ENCODE measurements at places on chromosomes 7 and 10.

GRCh38 chr7:157645539-157645938 is 308.7 kb downstream of the DNAJB6 start:
- no peak for DNase-seq

GRCh38 chr10:1162481-1163203 is 106.5 kb downstream of the WDR37 start:
- DNase-seq: no peak

DNA sequence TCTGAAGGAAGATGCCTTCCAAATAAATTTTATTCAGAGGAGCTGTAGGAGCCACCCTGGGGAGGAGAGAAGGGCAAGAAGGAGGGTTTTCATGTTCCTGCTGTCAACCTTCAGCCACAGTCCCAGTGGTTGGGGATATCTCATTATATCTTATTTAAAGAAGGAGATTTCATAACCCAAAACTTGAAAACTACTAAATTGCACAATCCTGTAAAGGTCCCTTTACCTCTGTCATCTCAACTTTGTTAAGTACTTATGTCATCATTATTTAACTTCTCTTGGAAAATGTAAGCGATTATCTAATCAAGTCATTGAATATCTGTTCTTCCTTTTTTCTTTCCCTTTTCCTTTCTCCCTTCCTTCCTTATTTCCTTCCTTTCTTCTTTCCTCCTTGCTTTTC is 794.5 kb upstream of the IGFBP3 start:
- no peak for DNase-seq

GRCh38 chr7:137992104-137992549 is 9.8 kb downstream of the CREB3L2 start:
- no peak for DNase-seq

DNA sequence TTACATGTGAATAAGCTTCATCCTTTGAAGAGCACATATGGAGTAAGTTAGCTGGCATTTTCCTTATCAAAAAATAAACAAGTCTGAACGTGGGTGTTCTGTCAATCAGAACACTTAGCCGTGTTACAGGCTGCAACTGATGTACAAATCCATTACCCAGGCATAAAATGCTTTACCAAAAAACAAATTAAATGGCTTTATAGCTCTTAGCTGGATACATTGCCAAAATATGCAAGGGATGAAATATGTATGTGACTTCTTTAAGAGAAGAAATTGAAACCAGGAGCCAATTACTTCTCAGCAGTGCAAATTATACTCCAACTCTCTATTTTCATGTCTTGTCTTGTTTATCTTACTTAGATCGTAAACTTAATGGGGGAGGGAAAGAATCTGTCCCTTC is 214.8 kb downstream of the DGKB start:
- no peak for DNase-seq

DNA sequence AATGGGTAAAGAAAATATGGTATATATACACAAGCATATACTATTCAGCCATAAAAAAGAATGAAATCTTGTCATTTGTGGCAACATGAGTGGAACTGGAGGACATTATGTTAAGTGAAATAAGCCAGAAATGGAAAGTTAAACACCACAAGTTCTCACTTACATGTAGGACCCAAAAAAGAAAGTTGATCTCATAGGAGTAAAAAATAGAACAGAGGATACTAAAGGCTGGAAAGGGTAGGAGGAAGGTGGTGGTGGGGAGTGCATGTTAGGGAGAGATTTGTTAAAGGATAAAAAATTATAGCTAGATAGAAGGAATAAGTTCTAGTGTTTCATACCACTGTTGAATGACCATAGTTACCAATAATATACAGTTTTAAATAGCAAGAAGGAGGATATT is 48.4 kb downstream of the TBC1D12 start:
- DNase-seq: no peak

DNA sequence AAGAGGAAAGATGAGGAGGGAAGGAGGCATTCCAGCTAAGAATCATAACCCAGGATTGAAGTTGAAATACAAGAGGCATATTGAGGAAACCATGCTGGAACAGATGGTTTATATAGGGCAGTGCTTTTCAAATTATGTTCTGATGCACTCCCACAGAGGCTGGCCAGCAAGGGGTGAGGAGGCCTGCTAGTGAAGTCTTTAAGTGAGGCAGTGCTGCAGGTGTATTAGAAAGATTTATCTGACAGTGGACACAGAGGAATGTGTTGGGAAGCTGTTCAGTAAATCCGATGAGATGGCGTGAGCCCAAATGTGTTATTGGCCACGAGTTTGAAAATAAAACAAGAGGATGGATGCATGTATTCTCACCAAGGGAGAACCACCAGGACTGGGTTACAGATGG is 28.6 kb downstream of the REEP3 start:
- no peak for DNase-seq

DNA sequence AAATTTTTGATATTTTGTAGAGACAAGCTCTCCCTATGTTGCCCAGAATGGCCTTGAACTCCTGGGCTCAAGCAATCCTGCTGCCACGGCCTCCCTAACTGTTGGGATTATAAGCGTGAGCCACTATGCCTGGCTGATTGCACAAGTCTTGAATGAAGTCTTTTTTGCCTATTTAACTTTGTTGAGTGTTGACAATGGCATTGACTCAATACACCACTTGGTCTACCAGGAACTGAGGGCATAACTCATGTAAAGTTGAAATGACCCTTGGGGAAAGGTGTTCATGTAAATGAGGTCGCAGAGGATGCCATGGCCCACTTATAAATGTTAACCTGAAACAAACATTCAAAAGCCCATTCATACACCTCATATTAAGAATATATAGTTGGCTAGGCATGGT is 7.4 kb upstream of the UCMA start:
- no peak for DNase-seq

DNA sequence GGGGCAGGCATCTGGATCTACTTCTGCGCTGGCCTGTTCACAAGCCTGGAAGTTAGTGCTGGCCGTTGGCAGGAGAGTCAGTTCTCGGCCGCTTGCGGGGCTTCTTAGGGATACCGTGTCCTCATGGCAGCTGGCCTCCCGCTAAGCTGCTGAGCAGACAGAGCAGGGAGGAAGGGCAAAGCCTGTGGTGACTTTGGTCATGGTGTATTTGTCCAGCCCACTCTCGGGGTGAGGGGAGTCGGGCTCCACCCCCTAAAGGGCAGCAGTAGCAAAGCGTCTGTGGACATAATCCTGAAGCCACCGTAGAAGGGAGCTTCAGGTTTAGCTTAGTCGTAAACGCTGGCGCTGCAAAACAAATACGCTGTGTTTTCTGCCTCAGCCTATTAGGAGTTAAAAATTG is 12.2 kb downstream of the UBE3C start:
- DNase-seq: no peak

GRCh38 chr7:149879271-149879743 is 5.5 kb downstream of the ATP6V0E2 start:
- DNase-seq: no peak

- DNase-seq: no peak
Measured at GRCh38 chr7:142300689-142301088, 42.8 kb upstream of the PRSS58 start.

DNA sequence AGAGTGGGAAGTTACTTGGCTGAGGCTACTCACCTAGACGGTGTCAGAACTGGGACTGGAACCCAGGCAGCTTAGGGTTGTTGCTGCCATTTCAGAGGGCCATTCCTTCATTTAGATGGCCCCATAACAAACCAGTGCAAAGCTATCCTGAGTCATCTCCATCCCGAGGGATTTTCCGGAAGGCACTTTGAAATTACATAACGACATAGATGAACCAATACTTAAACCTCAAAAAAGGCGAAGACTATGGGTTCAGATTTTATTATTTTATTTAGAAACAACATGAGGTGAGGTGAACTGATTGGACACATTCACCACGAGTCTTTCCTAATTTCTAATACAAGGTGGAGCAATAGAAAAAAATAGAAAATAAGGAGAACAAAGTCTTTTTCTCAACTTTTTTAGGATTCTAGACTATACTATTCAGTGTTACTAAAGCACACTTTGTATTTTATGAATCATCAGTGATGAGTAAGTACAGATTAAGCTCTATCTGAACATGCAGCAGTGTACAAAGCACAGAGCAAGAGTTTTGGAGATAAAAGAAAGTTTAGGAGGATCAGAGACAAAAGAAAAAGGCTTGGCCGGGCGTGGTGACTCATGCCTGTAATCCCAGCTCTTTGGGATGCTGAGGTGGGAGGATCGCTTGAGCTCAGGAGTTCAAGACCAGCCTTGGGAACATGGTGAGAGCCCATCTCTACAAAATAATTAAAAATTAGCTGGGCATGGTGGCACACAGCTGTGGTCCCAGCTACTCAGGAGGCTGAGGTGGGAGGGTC is 79.5 kb upstream of the SVIL start:
- DNase-seq: no peak

DNA sequence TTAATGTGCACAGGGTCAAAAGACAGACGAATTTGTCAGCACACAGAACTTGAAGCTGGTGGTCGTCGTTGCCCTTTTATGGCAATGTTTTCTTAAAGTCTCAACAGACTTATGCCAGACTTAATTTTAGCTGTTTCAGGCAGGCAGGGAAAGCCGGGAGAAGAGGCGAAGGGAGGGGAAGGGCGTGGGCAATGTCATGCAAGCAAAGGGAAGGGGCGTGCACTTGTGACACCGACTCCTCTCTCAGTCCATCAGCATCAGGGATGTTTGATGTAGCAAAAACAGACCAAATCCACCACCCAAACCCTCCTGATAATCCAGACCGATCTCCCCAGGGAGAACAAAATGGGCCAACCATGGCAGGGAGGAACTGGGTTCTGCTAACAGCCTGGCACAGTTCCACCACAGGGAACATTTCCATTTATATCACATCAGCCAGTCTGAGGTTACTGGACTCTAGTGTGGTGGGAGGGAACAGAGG is 118.1 kb upstream of the RHEB start:
- DNase-seq: no peak

GRCh38 chr7:31748084-31748483 is 61.1 kb downstream of the PPP1R17 start:
- no peak for DNase-seq

DNA sequence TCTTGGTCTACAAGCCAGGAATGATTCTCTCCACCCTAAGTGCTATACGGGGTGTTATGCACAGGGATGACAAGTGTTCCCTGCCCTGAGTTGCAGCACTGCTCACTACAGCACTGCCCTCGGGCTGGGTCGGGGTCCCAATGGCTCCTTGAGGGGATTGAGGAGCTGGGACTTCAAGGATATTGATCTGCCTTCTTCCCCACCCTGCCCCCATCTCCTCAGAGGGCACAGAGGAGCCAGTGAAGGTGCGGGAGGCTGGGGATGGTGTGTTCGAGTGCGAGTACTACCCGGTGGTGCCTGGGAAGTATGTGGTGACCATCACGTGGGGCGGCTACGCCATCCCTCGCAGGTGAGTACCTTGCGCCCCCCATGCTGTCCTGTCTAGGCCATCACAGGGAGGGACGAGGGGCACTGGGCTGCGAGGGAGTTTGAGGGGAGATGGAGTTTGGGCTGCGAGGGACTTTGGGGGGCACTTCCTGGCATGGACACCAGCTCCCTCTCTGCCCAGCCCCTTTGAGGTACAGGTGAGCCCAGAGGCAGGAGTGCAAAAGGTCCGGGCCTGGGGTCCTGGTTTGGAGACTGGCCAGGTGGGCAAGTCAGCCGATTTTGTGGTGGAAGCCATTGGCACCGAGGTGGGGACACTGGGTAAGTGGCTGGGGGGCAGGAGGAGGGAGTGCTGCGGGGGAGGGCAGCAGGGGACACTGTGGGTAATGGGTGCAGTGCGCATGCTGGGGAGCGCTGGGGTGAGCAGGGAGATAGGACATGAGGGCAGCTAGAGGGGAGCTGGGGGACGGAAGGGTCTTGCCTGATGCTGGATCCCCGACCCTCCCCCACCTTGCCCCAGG is 10.3 kb downstream of the FLNC start:
- DNase-seq: no peak

DNA sequence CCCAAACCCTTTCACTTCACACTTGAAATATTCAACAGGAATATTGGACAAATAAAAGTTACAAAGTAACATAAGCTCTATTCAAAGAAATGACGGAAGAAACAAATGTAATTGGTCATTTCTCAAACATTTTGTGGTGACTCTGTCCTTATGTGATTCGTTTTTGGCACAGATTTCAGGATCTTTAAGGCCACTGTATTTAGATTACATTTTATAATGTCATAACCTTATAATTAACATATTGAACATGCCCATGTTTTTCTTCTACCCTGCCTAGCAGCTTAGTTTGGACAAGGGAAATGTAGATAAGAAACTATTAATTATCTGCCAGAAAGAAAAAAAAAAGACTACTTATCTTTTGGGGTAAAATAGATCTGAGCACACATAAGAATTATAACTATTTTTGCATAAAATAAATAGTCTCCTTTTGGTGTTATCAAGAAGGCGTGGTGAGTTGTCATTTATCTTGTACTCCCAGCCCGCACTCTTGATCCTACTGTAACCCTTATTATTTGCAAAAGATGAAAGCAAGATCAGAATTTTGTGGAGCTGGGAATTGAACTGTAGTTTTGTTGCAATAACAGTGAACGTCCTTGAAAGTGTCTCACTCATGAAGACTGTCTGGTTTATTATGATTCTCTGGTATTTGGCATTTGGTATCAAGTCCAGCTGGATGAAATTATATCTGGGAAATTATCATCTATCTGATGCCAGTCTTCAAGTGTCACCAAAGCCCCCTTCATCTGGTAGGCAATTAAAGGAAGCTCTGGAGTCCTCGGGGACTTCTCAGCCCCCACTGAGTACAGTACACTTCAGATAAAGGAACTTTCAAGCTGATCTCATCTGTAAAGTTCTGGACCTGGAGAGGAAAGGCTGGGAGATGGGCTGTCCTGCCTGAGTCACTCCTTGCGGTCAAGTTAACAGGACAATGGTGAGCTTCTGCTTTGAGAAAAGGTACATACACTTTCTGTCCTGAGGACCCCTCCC is 175.7 kb upstream of the INHBA start:
- DNase-seq: no peak

DNA sequence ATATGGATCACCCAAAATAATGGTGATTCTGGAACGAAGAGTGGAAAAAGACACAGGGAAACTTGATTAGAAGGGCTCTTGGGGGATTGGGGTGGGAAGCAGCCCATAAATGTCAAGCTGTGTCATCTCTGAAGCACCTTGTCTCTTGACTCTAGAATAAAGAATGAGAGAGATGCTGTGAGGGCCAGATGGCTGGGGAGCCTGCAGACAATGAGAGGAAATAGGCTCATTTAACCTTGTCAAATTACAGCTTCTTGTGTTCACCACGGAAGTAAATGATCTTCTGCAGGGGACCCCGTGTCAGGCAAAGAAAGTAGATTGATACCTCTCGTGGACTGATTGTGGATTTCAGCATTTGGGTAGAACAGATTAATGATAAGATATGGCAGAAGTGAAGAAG is 159.3 kb downstream of the ST7 start:
- no peak for DNase-seq

DNA sequence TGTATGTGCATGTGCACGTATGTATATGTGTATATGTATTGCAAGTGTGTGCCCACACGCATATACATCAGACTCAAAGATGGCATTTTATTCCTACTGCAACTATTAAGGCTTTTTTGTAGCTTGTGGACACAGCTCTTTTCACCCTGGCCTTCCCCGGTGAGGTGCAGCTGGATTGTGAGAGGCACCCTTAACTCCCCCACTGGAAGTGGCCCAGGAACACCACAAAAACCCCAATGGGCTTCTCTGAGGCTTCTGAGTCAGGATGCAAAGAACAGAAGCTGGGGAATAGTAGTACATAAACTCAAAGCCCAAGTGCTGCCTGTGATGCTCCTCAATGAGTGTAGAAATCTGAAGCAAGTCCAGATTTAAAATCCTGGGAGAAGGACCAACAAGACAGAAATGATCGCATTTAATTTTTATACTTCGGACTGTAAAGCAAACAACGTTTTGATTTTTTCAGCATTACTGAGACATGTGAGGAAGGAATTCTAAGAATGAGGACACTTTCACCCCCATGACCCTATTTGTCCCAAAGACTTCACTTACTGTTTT is 369.2 kb upstream of the MGMT start:
- no peak for DNase-seq

All from activated CD4-positive, alpha-beta T cell treated with anti-CD3 and anti-CD28 coated beads for 24 hours (primary cell).